ENCODE measurements at places on chromosomes 13 and 19.
A peak's percentile ranks its signal among the peaks of the same experiment; 100 is the strongest.

DNA sequence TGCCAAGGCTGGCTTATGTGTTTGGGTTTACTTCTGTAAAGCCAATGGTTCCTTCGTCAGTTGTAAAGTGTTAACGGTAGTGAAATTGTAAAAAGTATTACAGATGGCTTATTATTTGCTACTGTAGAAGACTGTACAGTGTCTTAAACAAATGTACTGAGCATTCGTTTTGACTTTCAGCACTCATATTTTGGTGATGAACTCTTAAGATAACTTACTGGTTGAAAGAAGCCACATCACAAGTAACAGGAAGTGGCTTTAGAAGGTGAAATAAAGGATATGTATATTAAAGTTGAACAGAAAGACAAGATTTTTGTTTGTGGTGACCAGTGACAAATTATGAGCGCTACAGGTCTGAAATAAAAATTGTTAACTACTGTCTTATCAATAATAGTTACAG, 64.2 kb downstream of the URI1 start:
- no peak for DNase-seq

- no peak for DNase-seq
These were observed 1.8 kb upstream of the ATP4A start for GRCh38 chr19:35565016-35565856.

DNA sequence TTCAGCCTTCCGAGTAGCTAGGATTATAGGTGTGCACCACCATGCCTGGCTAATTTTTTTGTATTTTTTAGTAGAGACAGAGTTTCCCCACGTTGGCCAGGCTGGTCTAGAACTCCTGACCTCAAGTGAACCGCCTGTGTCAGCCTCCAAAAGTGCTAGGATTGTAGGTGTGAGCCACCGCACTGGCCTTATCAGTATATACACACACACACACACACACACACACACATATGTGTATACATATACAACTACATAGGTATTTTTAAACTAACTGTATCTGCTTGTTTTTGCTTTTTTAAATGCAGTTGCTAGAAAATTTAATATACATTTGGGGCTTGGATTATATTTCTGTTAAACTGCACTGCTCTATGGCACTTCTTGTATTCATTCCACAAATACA, 3.1 kb downstream of the CARD8 start:
- no peak for DNase-seq

GRCh38 chr13:77555246-77555645, 19.7 kb downstream of the SCEL start:
- no peak for DNase-seq

- DNase-seq, result no peak
These were observed 39.2 kb downstream of the TNFRSF19 start for GRCh38 chr13:23609414-23609760.

- DNase-seq, result no peak
These were observed 4.4 kb downstream of the ZNF793 start for GRCh38 chr19:37511186-37511585.

DNA sequence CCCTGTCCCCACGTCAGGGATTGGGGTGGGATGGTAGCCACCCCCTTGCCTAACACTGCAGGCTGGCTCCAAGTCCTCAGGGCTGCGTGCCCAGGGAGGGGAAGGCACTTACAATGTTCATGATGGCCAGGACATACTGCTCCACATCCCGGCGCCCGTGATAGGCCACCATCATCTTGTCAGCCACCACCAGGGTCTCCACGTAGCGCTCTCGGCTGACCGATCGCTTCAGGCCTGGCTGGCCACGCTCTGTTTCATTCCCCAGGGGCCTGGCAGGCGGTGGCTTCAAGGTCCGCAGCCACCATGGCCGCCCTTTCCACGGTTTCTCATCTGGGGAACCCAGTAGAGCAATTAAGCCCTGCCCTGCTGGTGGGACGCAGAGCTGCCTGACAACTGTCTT, 9.7 kb downstream of the ADAMTS10 start:
- no peak for DNase-seq

- DNase-seq, result no peak
These were observed 62.4 kb upstream of the C1QTNF9 start for GRCh38 chr13:24247016-24247415.

- DNase-seq, result no peak
These were observed 103.0 kb downstream of the KL start for GRCh38 chr13:33119022-33119781.

DNA sequence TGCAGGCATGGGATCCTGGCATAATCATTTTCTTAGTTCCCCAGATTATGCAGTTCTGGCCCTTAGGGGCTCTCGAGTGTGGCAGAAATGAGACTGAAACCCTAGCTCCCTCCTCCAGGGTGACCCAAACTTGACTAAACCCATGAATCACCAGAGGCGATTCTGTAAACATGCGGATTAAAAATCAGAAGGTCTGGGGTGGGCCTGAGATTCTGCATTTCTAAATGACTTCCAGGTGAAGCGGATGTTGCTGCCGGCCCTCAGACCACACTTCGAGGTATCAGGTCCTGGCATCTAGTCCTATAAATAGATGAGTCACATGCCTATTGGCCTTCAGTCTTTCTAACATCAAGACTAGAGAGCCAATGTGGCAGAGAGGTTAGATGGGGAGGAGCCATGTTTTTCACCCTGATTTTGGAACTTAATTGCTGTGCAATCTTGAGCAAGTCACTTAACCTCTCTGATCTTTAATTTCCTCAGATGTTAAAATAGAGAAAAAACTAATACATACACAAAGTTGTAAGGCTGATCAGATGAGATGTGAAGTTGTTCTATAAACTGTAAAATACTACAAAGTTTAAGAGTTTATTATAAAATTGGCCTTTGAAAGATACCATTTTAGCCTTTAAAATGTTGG, 431.2 kb downstream of the FOXO1 start:
- DNase-seq, result no peak

GRCh38 chr19:510606-511100, 3.4 kb downstream of the TPGS1 start:
- DNase-seq, result peak; percentile 96

- no peak for DNase-seq
These were observed 1.2 kb downstream of the ZNF233 start for GRCh38 chr19:44260695-44261446.

DNA sequence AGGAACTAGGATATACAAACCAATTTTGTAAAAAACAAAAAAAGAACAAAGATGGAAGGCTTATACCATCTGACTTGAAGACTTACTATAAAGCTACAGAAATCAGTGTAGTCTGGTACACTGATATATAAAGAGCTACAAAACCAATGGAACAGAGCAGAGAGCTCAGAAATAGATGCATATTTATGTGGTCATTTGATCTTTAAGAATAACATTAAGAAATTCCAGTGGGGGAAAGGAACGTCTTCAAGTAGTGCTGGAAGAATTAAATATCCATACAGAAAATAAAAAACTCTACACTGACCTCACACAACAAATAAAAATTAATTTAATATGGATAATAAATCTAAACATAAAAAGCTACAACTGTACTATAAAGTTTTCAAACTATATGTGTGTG, 317.0 kb downstream of the ENOX1 start:
- no peak for DNase-seq

DNA sequence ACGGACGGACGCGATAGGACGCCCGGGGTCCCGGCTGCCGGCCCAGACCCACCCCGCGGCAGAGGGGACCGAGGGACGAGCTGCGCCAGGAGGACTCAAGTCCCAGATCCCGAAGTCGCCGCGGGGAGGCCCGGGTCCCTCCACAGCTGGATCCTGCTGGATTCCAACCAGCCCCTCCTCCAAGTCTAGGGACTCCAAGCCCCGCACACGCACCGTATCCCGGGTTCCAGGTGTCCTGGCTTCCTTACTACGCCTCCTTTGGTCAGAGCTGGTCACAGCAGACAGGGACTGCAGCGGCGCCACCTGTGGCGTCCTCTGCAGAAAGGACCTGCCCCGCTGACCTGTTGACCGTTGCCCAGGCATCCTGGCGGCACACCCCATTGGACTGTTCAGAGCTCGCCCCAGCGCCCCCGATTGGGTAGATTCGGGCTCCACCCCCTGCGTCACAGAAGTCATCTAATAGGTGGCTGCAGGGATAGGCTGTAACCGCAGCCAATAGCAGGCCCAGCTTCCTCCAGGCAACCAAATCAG, 29.0 kb upstream of the ZNF709 start:
- no peak for DNase-seq

- no peak for DNase-seq
These were observed 52.4 kb upstream of the UBL3 start for GRCh38 chr13:29902632-29903305.

GRCh38 chr13:100673376-100673712, 1.3 kb downstream of the TMTC4 start:
- DNase-seq, result no peak

DNA sequence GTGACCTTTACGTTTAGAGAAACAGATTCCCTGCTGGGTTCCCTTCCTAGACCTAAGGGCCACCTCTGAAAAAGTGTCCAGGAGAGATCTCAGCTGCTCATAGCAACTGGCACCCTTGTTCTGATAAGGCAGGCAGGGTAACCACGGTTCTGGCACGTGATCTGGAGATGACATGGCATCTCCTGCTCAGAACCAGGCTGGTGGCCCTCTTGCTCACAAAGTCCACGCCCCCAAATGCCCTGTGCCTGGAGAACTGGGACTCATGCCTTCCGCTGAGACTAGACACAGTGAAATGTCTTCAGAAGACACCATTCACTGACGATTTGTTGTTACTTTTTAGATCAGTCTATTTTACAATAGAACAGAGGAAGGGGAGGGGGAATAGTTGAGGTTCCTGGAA, 174.1 kb downstream of the ZNF536 start:
- DNase-seq, result no peak

GRCh38 chr13:23212671-23213070, 31.9 kb downstream of the SGCG start:
- DNase-seq, result no peak

DNA sequence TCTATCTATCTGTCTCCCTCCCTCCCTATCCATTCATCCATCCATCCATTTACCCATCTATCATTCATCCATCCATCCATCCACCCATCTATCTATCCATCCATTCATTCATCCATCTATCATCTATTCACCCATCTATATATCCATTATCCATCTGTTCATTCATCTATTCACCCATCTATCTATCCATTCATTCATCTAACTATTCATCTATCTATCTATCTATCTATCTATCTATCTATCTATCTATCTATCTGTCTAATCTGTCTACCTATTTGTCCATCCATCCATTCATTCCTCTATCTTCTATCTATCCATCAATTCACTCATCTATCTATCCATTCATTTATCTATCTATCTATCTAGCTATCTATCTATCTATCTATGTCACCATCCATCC, 4.4 kb upstream of the CDK8 start:
- no peak for DNase-seq

GRCh38 chr19:39197808-39198207, 1.0 kb downstream of the NCCRP1 start:
- DNase-seq, result no peak

DNA sequence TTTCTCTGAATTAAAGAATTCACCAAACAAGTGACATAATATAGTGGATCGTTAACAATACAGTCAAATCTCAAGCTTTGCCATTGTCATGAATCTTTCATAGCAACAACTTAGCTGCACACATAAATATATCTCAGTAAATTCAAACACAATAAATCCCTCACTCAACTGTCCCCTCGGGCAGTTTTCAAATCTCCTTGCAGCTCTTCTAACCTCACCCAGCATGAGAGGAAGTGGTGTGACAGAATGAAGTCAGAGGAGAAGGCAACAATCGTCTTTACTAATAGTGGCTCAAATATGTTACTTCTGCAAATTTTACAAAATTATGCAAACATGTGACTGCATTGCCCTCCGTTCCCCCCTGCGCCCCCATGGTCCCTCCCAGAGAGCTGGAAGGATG, 148.2 kb downstream of the RAP2A start:
- DNase-seq, result no peak

GRCh38 chr19:57946316-57946715, 1.2 kb downstream of the ZNF256 start:
- DNase-seq, result no peak

DNA sequence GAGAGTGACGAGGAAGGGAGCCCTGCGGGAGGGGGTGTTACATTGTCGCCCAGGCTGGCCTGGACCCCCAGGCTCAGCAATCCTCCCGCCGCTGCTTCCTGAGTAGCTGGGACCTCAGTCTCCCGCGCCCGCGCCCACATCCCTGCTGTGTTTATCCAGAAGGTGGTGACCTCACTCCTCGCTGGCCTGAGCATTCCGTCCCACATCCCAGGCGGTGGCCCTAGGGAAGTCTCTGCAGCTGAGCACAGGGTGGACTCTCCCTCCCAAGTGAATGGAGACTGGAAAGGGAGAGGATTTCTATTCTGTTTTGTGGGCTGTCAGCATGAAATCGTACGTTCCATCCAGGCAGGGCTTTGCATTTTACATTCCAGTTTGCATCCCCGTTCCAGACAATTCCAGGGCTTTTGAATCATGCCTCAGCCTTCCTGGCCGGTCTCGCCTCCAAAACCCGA, 401 bp upstream of the ZNF765 start:
- DNase-seq, result no peak

DNA sequence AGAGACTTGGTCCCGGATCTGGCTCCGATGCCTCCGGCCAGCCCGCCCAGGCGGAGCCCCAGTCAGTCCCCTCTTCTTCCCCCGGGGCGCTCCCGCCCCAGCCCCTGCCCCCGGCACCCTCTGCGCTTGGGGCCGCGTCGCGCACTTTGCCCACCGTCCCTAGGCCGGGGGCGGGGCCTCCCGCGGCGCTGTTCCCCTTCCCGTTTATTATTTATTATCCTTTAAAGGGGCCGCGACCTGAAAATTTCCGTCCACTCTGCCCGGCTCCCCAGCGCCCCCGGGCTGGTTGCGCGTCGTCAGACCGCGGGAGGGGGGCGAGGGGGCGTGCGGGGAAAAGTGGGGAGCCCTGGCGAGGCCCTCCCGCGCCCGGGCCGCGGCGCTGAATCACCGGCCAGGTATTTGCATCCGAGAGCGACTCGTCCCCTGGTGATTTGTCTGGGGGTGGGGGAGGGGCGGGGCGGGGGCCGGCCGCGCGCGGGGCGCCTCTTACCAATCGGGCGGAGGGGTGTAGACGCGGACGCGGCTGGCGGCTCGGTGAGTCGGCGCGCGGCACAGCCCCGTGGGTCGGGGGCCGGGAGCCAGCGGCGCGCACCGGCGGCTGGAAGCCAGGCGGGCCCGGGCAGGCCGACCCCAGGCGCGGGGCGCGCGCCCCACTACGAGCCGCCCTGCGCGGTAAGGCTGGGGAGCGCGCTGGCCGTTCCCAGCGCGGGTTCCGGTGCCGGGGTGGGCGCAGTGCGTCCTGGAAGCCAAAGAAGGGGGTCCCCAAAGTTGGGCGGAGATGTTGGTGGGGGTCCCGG, at the start of gene ARID3A:
TSS of gene ARID3A (plus strand) at position 510 of the 797 bp plus-strand sequence. CDS start 3,494 bp downstream, outside the sequence.
- DNase-seq, result peak; percentile 70

- no peak for DNase-seq
These were observed 28.3 kb downstream of the ZNF507 start for GRCh38 chr19:32373585-32374295.

Measured in activated T-cell treated with anti-CD3 and anti-CD28 coated beads for 48 hours (primary cell).